Stimulated activated CD8-positive, alpha-beta memory T cell treated with anti-CD3 and anti-CD28 coated beads, Interleukin-4, amount 100 ng/mL, for 1 hour (primary cell): ENCODE measurements at places on chromosomes 2 and 18.
A peak's percentile ranks its signal among the peaks of the same experiment; 100 is the strongest.

DNA sequence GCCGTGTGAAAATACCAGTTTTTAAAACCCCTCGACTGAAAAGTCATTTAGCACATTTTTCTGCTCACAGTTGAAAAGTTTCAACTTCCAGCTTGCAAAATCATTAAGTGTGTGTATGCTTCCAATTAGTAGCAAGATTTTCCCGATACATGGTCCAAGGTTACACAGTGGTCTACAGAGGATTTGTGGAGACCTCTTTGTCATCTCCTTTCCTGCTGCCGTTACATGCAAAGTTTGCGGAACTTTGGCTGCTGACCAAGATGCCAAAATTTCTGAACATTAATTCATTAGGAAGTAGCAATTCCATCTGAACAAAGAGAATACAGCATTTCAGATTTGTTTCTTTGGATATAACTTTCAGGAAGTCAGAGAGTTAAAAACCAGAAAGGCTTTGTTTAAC, 474.6 kb downstream of the PLCL1 start:
- DNase-seq = no peak

DNA sequence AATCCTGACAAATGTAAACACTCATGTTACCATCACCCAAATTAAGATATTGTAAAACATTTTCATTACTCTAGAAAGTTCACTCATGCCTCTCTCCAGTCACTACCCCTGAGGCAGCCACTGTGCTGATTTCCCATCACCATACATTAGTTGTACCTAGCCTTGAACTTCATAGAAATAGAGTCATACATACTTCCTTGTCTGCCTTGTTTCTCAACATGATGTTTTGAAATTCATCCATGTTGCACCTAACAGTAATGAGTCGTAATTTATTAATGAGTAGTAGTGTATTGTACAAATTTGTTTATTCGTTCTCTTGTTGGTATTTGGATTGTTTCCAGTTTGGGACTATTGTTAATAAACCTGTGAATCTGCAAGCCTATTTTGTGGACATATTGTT, 49.0 kb upstream of the TWSG1 start:
- no peak for DNase-seq

DNA sequence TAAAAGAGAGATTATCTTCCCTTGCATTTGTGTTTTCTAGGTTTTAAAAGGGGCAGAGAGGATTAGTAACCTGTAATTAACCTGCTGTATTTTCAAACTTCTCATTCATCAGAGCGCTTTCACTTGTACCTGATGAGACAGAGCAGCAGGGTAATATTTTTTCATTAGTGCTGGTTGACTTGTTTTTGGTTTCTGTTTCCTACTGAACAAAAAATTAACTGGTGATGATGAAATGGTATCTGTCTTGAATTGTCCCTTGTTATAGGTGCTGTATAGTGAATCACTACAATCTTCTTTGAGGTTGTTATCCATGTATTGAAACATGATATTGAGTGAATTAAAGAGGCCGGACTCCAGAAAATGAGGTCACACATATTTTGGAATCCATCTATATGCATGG, 37.9 kb downstream of the CDH20 start:
- no peak for DNase-seq

GRCh38 chr2:39937621-39938020, 158.6 kb upstream of the THUMPD2 start:
- no peak for DNase-seq

GRCh38 chr2:98034745-98035144, 39.0 kb upstream of the TMEM131 start:
- no peak for DNase-seq

- DNase-seq = peak; percentile 59
These were observed 209.4 kb upstream of the CXCR4 start for GRCh38 chr2:136327162-136327852.

GRCh38 chr2:176002688-176003210, 682 bp upstream of the LNPK start:
- DNase-seq = no peak

DNA sequence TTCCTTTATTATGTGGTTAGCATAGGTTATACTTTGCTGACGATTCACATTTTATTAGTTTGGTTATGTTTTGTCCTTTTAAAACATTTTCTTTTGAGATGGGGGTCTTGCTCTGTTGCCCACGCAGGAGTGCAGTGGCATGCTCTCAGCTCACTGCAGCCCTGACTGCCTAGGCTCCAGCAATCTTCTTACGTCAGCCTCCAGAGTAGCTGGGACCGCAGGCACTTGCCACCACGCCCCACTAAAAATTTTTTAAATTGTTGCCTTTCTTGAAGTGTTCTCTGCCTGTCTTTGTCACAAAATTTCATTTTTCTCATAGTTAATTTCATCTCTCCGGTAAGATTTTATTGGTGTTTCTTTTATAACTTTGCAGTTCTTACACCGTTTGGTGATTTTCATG, 18.9 kb downstream of the HRH4 start:
- DNase-seq = no peak

- DNase-seq = peak; percentile 30
These were observed 25.5 kb upstream of the YWHAQ start for GRCh38 chr2:9656270-9656766.

- no peak for DNase-seq
These were observed 98.9 kb downstream of the RTP5 start for GRCh38 chr2:241968417-241968816.

- no peak for DNase-seq
These were observed 157.7 kb downstream of the ANTXR1 start for GRCh38 chr2:69170661-69171060.

GRCh38 chr2:172098650-172099471, 3.8 kb downstream of the DLX2 start:
- DNase-seq = no peak
